Aorta (tissue), 5 donors: ENCODE measurements at places on chromosomes 3 and 15. TPM values are rescaled to one million over a fixed set of nuclear protein-coding genes. Genes with fewer than 3 reads are reported as not detected.

DNA sequence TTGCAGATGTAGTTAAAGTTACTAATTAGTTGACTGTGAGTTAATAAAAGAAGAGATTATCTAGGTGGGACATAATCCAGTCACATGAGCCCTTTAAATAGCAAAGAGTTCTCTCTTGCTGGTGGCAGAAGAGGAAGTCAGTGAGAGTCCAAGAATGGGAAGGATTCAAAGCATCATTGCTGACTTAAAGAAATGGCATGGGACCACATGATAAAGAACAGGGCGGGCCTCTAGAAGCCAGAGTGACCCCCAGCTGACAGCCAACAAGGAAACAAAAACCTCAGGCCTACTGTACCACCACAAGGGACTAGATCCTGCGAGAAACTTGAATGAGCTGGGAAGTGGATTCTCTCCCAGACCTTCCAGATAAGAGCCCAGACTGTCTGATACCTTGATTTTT is 447.2 kb upstream of the CCDC54 start:
- H3K36me3 ChIP-seq = no peaks in the 10 kb centered on the region
- no peak overlapping the region for H3K27ac ChIP-seq
- no peak overlapping the region for H3K4me3 ChIP-seq
- H3K27me3 ChIP-seq = no peaks in the 10 kb centered on the region

GRCh38 chr3:9898467-9899241 is 4.0 kb upstream of the IL17RE start:
- no peaks in the 10 kb centered on the region for H3K27me3 ChIP-seq
- H3K27ac ChIP-seq = no peak overlapping the region
- H3K4me1 ChIP-seq = no peaks in the 10 kb centered on the region
- DNase-seq = no peak
- H3K36me3 ChIP-seq = no peaks in the 10 kb centered on the region
- no peak overlapping the region for H3K4me3 ChIP-seq

DNA sequence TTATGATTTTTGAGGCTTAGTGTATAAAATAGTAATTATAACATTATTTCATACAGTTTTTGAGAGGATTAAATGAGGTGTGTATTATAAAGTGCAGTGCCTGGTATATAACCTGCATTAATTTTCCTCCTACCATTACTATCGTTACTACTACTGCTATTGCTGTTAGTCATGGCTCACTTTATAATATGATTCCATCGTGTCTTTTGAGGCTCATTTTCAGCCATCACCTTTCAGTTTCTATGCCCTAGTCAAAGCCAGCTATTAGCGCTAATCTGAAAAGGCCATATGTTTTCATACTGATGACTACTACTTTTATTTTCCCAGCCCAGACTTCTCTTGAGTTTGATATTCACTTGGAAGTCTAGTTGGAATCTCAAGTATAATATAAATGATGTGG is 5.5 kb downstream of the MEF2A start:
- no peaks in the 10 kb centered on the region for H3K36me3 ChIP-seq
- DNase-seq = no peak
- no peak overlapping the region for H3K27ac ChIP-seq
- peaks cover 2% of the 10 kb centered on the region for H3K4me1 ChIP-seq
- H3K27me3 ChIP-seq = no peaks in the 10 kb centered on the region

GRCh38 chr15:68383161-68384074 is 48.5 kb downstream of the ITGA11 start:
- H3K36me3 ChIP-seq = no peaks in the 10 kb centered on the region
- H3K4me3 ChIP-seq = no peak overlapping the region
- peak overlapping the region; percentile 6 for H3K27ac ChIP-seq
- H3K27me3 ChIP-seq = no peaks in the 10 kb centered on the region
- no peaks in the 10 kb centered on the region for H3K4me1 ChIP-seq

GRCh38 chr15:82303956-82304777 is 41.5 kb downstream of the SAXO2 start:
- DNase-seq = no peak
- H3K27ac ChIP-seq = no peak overlapping the region
- no peak overlapping the region for H3K4me3 ChIP-seq

DNA sequence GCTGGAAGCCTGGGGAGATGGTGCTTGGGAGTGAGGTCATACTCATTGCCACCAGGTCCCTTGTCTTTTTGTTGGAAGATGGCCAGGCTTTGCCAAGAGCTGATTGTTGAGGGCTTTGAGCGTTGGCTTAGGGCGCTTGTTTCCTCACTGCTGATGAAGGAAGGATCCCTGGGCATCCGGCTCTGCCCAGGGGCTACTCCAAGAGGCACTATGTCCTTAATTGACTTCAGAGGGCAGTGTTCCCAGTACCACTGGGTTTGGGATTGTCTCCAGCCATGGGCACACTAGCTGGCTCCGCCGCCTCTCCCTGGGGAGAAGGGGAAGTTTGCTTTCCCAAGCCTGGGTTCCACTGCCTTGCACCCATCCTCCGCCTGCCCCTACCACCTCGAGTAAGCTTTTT is 57.2 kb upstream of the RGMA start:
- no peaks in the 10 kb centered on the region for H3K27me3 ChIP-seq
- H3K27ac ChIP-seq = no peak overlapping the region
- no peaks in the 10 kb centered on the region for H3K36me3 ChIP-seq
- no peak for DNase-seq
- no peak overlapping the region for H3K4me3 ChIP-seq
- H3K4me1 ChIP-seq = peaks cover 17% of the 10 kb centered on the region

- H3K27ac ChIP-seq = no peak overlapping the region
- no peaks in the 10 kb centered on the region for H3K27me3 ChIP-seq
- DNase-seq = peak; percentile 75
- peak overlapping the region; percentile 36 for H3K4me3 ChIP-seq
- no peaks in the 10 kb centered on the region for H3K4me1 ChIP-seq
- no peaks in the 10 kb centered on the region for H3K36me3 ChIP-seq
Observed at GRCh38 chr15:52789601-52790168, 451 bp downstream of the ONECUT1 start.

- H3K4me1 ChIP-seq = no peaks in the 10 kb centered on the region
- no peak for DNase-seq
- H3K4me3 ChIP-seq = no peak overlapping the region
- no peak overlapping the region for H3K27ac ChIP-seq
Observed at GRCh38 chr15:83538682-83539081, 91.5 kb downstream of the SH3GL3 start.

GRCh38 chr3:178485756-178486155 is 50.5 kb upstream of the KCNMB2 start:
- no peak overlapping the region for H3K4me3 ChIP-seq
- H3K27me3 ChIP-seq = no peaks in the 10 kb centered on the region
- no peaks in the 10 kb centered on the region for H3K4me1 ChIP-seq
- H3K27ac ChIP-seq = no peak overlapping the region
- H3K36me3 ChIP-seq = no peaks in the 10 kb centered on the region

DNA sequence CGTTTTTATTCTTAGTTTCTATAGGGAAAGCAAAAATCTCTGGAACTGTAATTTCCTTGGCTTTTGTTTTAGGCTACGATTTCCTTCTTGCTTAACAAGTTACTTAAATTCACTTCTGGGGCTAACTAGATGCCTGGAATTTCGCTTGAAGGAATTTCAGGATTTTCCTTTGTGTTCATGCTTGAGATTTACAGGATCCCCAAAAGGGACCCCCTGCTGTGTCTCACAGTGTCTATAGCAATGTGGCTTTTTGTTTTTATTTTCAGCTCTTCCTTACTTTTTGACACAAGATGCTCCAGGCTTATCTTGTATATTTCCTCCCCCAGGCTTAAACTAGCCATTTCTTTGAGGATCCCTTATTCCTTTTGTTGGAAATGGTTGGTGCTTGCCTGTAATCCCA is 95.5 kb upstream of the DPPA4 start:
- H3K27ac ChIP-seq = no peak overlapping the region
- H3K36me3 ChIP-seq = no peaks in the 10 kb centered on the region
- DNase-seq = no peak
- no peak overlapping the region for H3K4me3 ChIP-seq
- H3K4me1 ChIP-seq = no peaks in the 10 kb centered on the region

- H3K4me3 ChIP-seq = peak overlapping the region; percentile 34
- no peaks in the 10 kb centered on the region for H3K27me3 ChIP-seq
- DNase-seq = no peak
- H3K4me1 ChIP-seq = no peaks in the 10 kb centered on the region
- no peak overlapping the region for H3K27ac ChIP-seq
Observed at GRCh38 chr3:170038434-170039110, 777 bp downstream of the GPR160 start.

DNA sequence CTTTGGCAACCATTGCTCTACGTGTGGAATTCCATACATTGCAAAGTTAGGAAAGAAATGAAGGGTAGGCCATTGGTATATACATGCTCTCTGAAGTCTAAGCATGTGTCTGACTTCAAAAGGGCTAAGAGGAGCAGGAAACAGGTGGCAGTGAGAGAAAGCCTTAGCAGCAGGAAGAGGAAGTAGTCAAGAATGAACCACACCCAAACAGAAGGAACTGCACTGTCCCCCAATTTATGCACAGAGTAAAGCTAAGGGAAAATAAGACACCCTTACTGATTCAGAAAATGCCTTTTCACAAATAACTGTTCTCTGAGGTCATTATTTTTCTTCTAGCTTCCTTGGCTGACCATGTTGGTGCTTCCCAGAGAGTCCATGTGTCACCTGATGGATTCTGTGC is 575.4 kb downstream of the NTRK3 start:
- H3K4me1 ChIP-seq = no peaks in the 10 kb centered on the region
- no peak overlapping the region for H3K4me3 ChIP-seq
- H3K27me3 ChIP-seq = no peaks in the 10 kb centered on the region
- no peak for DNase-seq
- H3K36me3 ChIP-seq = no peaks in the 10 kb centered on the region

DNA sequence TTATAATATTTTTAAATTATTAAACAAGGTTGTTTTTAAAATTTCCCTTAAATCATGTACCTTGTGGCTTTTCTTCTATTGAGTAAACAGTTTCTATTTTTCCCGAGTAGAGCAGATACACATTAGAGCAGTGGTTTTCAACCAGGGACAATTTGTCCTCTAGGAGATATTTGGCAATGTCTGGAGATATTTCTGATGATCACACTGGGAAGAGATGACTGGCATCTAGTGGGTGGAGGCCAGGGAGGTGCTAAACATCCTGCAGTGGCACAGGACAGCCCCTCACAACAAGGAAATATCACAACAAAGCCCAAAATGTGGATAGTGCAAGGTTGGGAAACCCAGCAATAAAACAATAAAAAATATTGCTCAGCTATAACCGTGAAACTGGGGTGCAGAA is 113.0 kb upstream of the PTPRG start:
- no peaks in the 10 kb centered on the region for H3K27me3 ChIP-seq
- H3K4me1 ChIP-seq = no peaks in the 10 kb centered on the region
- H3K36me3 ChIP-seq = no peaks in the 10 kb centered on the region
- no peak overlapping the region for H3K4me3 ChIP-seq

DNA sequence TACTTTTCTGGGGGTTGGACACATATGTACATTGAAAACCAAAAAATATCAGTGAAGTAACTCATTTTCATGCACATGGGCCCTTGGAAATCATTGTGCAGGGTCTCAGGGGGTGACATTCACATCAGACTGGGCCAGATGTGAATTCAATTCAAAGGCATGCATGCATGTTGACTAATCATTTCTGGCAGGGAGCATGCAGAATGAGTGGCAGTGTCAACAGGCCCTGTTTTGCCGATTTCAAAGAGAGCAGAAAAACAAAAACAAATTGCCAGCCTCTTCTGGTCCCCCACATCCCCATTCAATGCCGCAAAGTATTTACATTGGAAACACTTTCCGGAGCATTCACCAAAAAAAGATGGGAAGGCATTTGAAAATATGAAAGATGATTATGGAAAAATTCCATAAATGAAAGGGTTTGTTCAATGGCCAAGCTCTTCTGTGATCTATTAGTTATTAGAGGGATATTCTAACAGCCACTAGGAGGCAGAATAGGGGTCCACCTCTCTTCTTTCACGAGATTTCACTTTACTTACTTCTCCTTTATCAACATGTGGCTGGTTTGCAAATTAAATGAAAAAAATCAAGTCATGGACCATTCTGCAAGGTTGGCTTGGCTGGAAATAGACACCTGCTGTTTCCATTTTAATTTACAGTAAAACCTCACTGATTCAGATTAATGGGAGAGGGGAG is 119.9 kb upstream of the FEZF2 start:
- H3K27me3 ChIP-seq = no peaks in the 10 kb centered on the region
- H3K4me1 ChIP-seq = no peaks in the 10 kb centered on the region
- H3K36me3 ChIP-seq = no peaks in the 10 kb centered on the region
- no peak for DNase-seq

DNA sequence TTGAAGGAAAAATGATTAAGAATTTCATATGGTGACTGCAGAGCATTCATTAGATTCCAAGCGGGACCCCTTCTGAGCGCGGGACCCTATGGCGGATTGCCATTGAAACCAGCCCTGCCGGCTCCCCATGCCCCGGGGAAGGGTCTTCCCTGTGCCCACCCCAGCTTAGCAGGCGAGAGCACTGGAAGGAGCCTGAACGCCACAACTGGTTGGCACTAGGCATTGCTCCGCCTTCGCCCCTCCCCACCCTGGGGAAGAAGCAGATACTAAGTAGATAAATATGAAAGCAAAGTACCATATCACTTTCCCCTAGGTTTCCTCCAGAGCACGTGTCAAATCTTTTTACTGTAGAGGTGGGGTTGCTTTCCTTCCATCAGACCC is 70.7 kb downstream of the CYP19A1 start:
- H3K27me3 ChIP-seq = no peaks in the 10 kb centered on the region
- H3K4me3 ChIP-seq = peak overlapping the region; percentile 37
- H3K36me3 ChIP-seq = no peaks in the 10 kb centered on the region
- H3K27ac ChIP-seq = no peak overlapping the region
- peak; percentile 54 for DNase-seq

GRCh38 chr3:28935146-28935545 is 345.7 kb upstream of the RBMS3 start:
- no peaks in the 10 kb centered on the region for H3K4me1 ChIP-seq
- H3K36me3 ChIP-seq = no peaks in the 10 kb centered on the region
- no peak for DNase-seq
- no peak overlapping the region for H3K27ac ChIP-seq

GRCh38 chr15:49472338-49472737 is 49.3 kb downstream of the FGF7 start:
- no peaks in the 10 kb centered on the region for H3K4me1 ChIP-seq
- H3K27ac ChIP-seq = no peak overlapping the region
- DNase-seq = no peak
- H3K27me3 ChIP-seq = no peaks in the 10 kb centered on the region
- no peak overlapping the region for H3K4me3 ChIP-seq

GRCh38 chr3:4712109-4712508 is 219.0 kb downstream of the ITPR1 start:
- H3K4me3 ChIP-seq = no peak overlapping the region
- H3K27me3 ChIP-seq = no peaks in the 10 kb centered on the region
- H3K4me1 ChIP-seq = no peaks in the 10 kb centered on the region
- no peak overlapping the region for H3K27ac ChIP-seq
- H3K36me3 ChIP-seq = peaks cover 9% of the 10 kb centered on the region

The ALDH1A2 gene
- 10.0 TPM for total RNA-seq

The RLBP1 gene
- total RNA-seq = not detected

The C3orf33 gene
- total RNA-seq = 1.9 TPM

The BFSP2 gene
- not detected for total RNA-seq

The CFAP91 gene
- 3.7 TPM for total RNA-seq

The MME gene
- total RNA-seq = 4.4 TPM

The MEX3B gene
- 2.9 TPM for total RNA-seq

The ALS2CL gene
- 28.7 TPM for total RNA-seq

The GOLGA6D gene
- total RNA-seq = 0.12 TPM

The GP5 gene
- total RNA-seq = 0.33 TPM
